ENCODE measurements at places on chromosomes 16 and 17. TPM values are rescaled to one million over a fixed set of nuclear protein-coding genes. Genes with fewer than 3 reads are reported as not detected.
A peak's percentile ranks its signal among the peaks of the same experiment; 100 is the strongest.

GRCh38 chr17:57086069-57086930, 1.3 kb downstream of the AKAP1 start:
- H3K36me3 ChIP-seq, result no peaks in the 10 kb centered on the region
- peak; percentile 50 for DNase-seq
- peak overlapping the region; percentile 92 for H3K27ac ChIP-seq
- H3K27me3 ChIP-seq, result no peaks in the 10 kb centered on the region
- peaks cover 43% of the 10 kb centered on the region for H3K4me1 ChIP-seq

DNA sequence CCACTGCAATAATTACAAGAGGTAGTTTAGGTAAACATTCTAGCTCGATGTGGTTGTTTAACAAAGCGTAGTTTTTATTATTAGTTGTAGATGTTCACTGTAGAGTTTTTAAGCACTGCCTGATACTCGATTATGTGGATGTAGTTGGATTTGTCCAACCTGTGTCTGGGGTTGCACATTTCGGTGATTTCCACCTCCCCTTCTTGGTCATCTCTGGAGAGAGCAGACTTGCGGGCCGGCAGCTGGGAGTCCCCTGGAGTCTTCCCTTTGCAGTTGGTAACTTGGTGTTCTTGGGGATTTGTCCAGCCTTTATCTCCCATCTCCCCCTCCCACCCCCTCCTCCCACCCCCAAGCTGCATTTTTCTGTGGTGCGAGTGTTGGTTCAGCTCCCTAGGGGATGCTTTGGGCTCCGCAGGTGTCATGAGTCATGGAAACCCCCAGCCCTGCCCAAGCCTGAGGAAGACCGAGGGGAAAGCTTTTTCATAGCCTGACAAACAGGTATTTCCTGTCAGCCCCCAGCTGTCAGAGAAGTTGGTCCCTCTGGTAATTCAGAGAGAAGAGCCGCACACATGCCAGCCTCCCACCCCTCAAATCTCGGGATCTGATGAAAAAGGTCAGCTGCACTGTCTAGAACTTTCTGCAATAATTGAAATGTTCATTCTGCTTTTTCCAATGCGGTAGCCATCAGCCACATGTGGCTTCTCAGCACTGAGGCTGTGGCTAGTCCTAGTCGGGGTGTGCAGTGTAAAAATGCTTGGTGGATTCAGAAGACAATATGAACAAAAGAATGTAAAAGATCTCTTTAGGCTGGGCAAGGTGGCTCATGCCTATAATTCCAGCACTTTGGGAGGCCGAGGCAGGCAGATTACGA, 50.3 kb downstream of the KSR1 start:
- peak; percentile 53 for DNase-seq
- no peak overlapping the region for H3K4me3 ChIP-seq
- H3K4me1 ChIP-seq, result peaks cover 26% of the 10 kb centered on the region
- no peaks in the 10 kb centered on the region for H3K27me3 ChIP-seq
- no peaks in the 10 kb centered on the region for H3K36me3 ChIP-seq

- no peaks in the 10 kb centered on the region for H3K4me1 ChIP-seq
- DNase-seq, result no peak
- no peak overlapping the region for H3K4me3 ChIP-seq
- H3K27me3 ChIP-seq, result no peaks in the 10 kb centered on the region
- H3K27ac ChIP-seq, result no peak overlapping the region
- no peaks in the 10 kb centered on the region for H3K36me3 ChIP-seq
Measured at GRCh38 chr16:12518241-12519175, 285.2 kb downstream of the CPPED1 start.

DNA sequence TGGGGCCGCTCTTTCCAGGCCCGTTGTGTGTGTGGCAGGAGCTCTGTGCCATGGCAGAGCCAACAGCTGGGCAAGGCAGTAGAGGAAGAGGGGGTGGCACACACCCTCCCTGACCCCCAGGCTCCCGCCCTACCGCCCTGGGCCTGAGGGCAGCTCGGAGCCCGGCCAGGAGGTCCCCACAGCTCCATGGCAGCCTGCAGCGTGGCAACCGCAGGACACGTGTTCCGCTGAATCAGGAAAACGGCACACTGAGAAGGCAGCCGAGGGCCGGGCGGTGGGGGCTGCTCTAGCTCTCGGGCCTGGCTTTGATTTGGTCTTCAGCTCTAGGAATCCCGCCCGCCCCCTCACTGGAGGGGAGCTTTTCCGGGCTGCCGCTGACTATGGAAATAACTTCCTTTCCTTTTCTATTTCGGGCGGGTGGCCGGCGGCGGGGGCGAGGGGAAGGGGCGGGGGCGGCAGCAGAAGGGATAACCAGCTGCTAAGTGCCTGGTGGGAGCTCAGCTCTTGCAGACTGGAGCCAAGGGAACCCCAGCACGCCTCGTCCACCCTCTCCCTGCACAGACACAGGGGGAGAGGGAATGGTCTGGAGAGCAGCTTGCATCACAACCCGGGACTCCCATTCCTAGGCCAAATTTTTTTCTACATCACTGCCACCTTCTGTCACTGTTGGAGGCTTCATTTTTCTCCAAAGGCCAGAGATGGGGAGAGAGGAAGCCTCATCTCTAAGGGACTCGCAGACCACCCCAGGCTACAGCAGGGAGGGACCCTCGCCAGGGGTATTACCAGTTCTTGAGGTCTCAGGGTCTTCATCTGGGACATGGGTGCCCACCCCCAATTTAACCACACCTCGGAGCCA, 24.8 kb upstream of the MRPS23 start:
- no peaks in the 10 kb centered on the region for H3K27me3 ChIP-seq
- peak; percentile 95 for DNase-seq
- H3K27ac ChIP-seq, result peak overlapping the region; percentile 90

DNA sequence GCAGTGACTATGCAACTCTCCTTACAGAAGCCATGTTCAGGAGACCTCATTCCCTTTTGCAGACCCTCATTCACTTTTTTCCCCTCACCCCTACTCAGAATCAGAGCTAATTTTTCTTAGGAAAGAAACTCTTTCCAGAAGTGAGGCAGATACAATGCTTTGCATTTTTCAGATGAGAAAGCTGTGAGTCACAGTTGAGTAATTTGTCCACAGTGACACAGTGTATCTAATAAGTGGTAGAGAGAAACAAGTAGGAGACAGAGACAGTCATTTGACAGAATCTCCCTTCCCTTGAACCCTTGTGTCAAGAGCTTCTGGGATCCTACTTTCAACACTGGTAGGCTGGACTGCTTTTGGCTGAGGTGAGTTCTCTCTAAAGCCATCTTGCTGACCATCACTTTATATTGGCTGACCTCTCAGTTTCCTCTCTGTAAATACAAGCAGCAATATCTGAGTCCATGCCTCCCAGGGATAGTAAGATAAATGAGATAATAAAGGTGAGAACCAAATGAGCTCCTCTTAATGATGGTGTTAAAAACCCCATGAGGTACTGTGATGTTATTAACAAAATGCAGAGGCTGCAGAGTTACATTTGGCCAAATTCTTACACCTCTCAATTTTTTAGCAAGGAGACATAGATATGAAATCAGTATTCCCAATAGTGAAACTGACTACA, 130.8 kb downstream of the CA10 start:
- H3K4me1 ChIP-seq, result no peaks in the 10 kb centered on the region
- H3K36me3 ChIP-seq, result no peaks in the 10 kb centered on the region
- DNase-seq, result no peak
- no peak overlapping the region for H3K27ac ChIP-seq
- no peak overlapping the region for H3K4me3 ChIP-seq
- H3K27me3 ChIP-seq, result no peaks in the 10 kb centered on the region

DNA sequence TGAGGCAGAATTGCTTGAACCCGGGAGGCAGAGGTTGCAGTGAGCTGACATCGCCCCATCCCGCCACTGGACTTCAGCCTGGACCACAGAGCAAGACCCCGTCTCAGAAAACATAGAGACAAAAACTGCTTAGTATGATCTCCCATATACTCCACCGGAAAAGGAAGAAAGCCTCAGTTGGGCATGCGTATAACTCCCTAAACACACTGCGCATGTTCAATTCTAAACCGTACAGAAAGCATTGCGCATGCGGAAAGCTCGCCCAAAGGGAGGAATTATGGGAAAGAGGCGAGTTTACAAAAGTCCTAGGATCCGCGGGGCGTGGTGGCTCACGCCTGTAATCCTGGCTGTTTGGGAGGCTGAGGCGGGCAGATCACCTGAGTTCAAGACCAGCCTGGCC, 312.7 kb upstream of the ERCC4 start:
- no peaks in the 10 kb centered on the region for H3K4me1 ChIP-seq
- no peak overlapping the region for H3K27ac ChIP-seq
- H3K27me3 ChIP-seq, result no peaks in the 10 kb centered on the region
- no peak overlapping the region for H3K4me3 ChIP-seq
- DNase-seq, result no peak

GRCh38 chr17:74008196-74008595, 195.3 kb upstream of the RPL38 start:
- no peaks in the 10 kb centered on the region for H3K36me3 ChIP-seq
- H3K27ac ChIP-seq, result no peak overlapping the region
- H3K27me3 ChIP-seq, result peaks cover 93% of the 10 kb centered on the region
- H3K4me1 ChIP-seq, result no peaks in the 10 kb centered on the region

DNA sequence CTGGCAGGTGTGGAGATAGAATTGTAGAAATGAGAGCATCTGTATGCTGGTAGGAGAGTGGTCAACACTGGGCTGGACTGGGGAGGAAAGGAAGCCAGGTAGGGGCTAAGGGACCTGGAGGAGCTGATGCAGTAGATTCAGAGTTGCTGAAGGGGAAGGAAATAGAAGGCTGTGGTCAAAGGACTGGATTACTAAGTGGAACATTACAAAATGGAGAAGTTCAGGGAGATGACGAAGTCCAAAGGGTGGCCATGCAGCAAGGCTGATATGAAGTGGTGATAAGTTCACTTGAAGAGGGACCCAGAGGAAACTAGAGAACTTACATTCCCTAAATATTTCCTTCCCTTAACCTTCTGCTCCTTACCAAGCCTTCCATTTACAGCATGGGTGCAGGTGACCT, 8.6 kb upstream of the CCL2 start:
- no peak for DNase-seq
- no peak overlapping the region for H3K4me3 ChIP-seq
- peaks cover 31% of the 10 kb centered on the region for H3K4me1 ChIP-seq

DNA sequence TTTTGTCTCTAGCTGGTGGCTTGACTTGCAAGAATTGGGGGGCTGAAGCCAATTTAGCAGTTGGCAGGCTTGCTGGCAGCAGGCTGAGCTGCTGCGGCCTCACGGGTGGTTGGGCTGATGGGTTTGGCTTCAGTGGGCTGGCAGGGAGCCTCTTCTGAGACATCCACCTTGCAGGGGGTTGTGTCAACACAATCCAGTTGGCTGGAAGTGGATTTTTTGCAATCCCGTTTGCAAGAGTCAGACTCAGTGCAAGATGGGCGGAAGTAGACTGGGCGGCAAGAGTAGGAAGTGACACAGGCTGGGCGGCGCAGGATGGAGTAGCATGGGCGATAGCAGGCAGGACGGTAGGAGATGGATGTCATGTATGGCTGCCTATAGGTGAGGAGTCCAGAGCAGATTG, 1.5 kb downstream of the KRTAP16-1 start:
- H3K4me3 ChIP-seq, result no peak overlapping the region
- no peaks in the 10 kb centered on the region for H3K36me3 ChIP-seq
- no peak overlapping the region for H3K27ac ChIP-seq
- DNase-seq, result no peak
- H3K27me3 ChIP-seq, result peaks cover 25% of the 10 kb centered on the region

- H3K4me3 ChIP-seq, result peak overlapping the region; percentile 30
- H3K4me1 ChIP-seq, result peaks cover 59% of the 10 kb centered on the region
- peak overlapping the region; percentile 95 for H3K27ac ChIP-seq
- no peak for DNase-seq
- no peaks in the 10 kb centered on the region for H3K27me3 ChIP-seq
Measured at GRCh38 chr17:73305845-73306836, 5.7 kb downstream of the CDC42EP4 start.

DNA sequence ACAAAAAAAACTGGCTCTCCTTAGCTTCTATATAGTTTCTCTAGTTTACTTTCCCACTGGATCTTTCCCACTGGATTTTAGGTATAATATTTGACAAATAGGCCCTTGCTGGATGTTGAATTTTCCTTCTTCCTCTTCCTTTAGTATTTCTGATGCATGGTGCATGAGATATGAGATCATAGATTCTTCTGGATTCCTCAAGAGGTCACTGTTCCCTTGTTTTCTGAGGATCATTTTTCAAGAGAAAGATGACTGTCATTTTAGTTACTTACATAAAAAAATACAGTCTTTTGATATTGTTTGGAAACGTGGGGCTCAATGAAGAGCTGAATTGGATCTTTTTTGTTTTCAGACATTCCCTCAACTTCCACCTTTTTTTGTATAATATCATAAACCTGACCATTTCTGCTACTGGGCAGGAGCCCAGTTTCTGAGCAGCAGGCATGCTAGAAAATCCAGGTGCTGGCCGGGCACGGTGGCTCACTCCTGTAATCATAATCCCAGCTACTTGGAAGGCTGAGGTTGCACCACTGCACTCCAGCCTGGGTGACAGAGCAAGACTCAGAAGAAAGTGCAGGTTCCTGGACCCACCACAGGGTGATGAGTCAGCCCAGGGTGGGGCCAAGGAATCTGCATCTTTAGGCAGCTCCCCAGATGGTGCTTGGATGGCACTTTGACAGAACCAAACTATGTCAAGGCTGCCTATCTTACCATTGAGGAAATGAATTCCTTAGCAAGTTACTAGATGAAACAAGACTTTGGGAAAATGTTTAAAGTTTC, 70.3 kb downstream of the SDR42E1 start:
- no peaks in the 10 kb centered on the region for H3K36me3 ChIP-seq
- DNase-seq, result peak; percentile 74
- H3K4me1 ChIP-seq, result peaks cover 6% of the 10 kb centered on the region

GRCh38 chr17:36691606-36692005, 90.2 kb downstream of the MRM1 start:
- H3K36me3 ChIP-seq, result no peaks in the 10 kb centered on the region
- H3K27ac ChIP-seq, result no peak overlapping the region
- no peaks in the 10 kb centered on the region for H3K27me3 ChIP-seq
- no peak for DNase-seq
- H3K4me3 ChIP-seq, result no peak overlapping the region
- no peaks in the 10 kb centered on the region for H3K4me1 ChIP-seq

DNA sequence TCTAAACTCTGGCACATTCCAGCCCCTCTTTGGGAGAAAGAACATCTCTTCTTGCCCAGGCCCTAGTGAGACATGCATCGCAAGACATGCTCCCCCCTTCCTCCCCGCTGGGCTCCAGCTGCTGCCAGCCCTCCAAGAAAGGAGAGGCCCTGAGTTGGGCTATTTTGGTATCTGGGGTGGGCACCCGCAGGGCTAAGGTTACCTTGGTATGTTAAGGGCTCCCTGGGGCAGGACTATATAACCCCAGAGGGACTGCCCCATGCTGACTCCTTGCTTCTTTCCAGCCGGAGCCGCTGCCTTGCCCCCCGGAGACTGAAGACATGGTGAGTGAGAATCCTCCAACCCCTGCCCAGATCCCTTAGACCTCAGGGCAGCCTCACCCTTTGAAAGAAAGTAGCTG, at the start of gene MYL11:
MYL11 (plus strand) TSS at position 265 of the 400 bp plus-strand sequence; CDS start at position 321, 56 bp downstream.
- peaks cover 31% of the 10 kb centered on the region for H3K4me1 ChIP-seq
- no peak within 1 kb of the TSS for H3K27ac ChIP-seq
- no peaks in the 10 kb centered on the region for H3K36me3 ChIP-seq
- DNase-seq, result no peak
- H3K27me3 ChIP-seq, result no peaks in the 10 kb centered on the region
- no peak within 1 kb of the TSS for H3K4me3 ChIP-seq

- H3K4me1 ChIP-seq, result peaks cover 31% of the 10 kb centered on the region
- H3K27me3 ChIP-seq, result no peaks in the 10 kb centered on the region
- peaks cover 42% of the 10 kb centered on the region for H3K36me3 ChIP-seq
- no peak overlapping the region for H3K4me3 ChIP-seq
- no peak overlapping the region for H3K27ac ChIP-seq
- no peak for DNase-seq
Measured at GRCh38 chr17:75806822-75807500, 22.4 kb downstream of the UNK start.

The SLC5A10 gene
- not detected for total RNA-seq

The TEDC2 gene
- 3.8 TPM for total RNA-seq

The BTBD17 gene
- total RNA-seq, result not detected

The PPP1R1B gene
- total RNA-seq, result 0.58 TPM

The CD300LG gene
- not detected for total RNA-seq

The CWC25 gene
- total RNA-seq, result 48.7 TPM

Data from stomach (tissue), 19 donors.